ENCODE measurements at places on chromosomes 13 and 19.

GRCh38 chr19:6833166-6833790 lies 54.1 kb upstream of the ADGRE1 start:
- no peak for DNase-seq

- DNase-seq: no peak
These were observed 368 bp downstream of the KCNC3 start for GRCh38 chr19:50328873-50329145.

DNA sequence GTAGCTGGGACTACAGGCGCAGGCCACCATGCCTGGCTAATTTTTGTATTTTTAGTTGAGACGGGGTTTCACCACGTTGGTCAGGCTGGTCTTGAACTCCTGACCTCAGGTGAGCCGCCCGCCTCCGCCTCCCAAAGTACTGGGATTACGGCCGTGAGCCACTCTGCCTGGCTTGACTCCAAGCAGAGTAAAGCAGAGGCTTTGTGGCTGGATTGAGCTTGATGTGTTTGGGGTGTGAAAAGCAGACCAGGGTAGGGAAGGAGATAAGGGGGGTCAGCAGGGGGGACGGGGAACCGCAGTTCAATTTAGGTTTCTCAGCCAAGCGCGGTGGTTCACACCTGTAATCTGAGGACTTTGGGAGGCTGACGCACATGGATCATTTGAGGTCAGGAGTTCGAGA lies 4.2 kb upstream of the CLPP start:
- no peak for DNase-seq

DNA sequence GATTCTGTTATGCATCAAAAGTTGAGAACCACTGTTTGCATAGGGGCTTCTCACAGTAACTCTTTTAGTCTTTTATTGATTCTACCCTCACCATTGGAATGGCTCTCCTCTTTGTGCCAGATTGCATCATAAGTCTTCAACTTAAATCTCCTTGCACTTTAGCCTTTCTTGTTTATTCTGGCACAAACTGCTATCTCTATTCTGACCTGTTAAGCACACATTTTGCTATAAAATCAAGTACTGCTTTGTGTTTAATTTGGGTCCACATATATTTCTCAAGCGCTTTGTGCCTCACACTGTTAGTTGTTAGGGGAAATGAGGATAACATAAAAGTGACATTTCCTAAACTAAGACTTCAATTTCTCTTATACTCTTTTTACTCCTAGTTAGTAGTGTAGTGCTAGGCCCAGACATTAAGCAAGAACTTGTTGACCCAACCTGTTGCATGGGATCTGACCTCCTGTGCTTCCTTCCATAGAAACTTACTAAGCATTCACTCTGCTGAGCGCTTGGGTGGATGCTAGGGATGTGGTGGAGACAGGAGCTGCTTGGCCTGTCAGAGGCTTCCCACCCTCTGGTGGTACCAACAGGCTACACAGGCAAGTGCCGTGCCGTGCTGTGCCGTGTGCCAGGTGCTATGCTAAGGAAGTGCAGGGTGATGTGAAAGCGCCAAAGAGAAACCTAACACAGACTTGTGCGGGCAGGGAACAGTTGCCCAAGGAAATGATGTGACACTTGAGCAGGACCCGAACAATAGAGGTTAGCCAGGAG lies 1.2 kb downstream of the UTP14C start:
- DNase-seq: no peak

- no peak for DNase-seq
These were observed 780 bp upstream of the TSPAN16 start for GRCh38 chr19:11295180-11295579.

- peak; percentile 17 for DNase-seq
These were observed 117.9 kb downstream of the STOML3 start for GRCh38 chr13:38872693-38873092.

GRCh38 chr19:29745253-29745652 lies 30.2 kb upstream of the C19orf12 start:
- no peak for DNase-seq

- no peak for DNase-seq
These were observed 669.6 kb downstream of the DIAPH3 start for GRCh38 chr13:59494151-59494550.

DNA sequence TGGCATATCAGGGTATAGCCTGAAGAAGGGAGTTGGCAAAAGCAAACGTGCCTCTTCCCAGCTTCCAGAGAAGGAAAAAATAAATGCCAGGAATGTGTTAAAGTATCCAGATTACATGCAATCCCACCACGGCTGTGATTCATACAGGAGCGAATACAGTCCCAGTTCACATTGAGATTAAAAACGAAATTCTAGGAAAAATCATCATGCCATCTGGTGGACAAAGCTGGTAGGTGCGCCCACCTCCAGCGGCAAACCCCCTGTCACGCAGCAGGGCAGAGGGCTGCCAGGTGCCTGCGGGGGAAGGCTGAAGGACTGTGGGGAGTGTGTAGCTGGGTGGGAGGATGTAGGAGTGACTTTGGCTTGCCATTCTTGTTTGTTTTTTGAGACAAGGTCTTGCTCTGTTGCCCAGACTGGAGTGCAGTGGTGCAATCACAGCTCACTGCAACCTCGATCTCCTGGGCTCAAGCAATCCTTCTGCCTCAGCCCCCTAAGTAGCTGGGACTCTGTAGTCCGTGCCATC lies 6.4 kb upstream of the DMWD start:
- DNase-seq: peak; percentile 63

DNA sequence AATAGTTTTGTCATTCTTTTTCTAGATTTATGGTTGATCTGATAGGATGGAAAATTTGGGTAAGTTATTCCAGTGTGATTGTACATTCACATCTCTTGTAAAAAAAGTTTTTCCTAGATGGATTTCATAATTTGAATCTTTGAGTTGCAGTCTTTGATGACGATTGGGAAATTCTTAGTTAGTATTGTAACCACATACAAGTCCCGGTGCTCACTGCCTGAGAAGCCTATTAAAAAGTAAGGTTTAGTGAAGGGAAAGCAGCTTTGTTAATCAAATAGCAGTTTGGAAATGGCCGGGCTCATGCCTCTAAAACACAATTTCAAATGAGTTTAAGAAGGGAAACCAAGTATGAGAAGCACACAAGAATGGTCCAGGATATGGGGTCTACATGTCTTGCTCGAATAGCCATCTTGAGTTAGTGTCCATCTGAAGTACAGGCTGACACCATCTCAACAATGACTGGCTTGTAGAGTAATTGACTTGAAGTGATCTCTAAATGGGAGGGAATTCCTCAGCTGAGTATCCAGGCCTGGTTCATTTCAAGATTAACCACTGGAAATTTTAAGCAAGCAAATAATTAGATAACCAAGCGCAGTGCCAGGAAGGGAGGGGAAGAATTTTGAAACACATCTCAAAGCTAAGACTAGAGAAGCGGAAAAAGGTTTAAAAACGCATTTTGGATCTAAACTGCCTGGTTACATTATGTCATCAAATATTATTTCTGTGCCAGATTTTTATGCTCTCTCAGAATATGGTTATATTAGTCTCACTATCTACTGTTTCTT lies 1145.6 kb upstream of the MIR17HG start:
- no peak for DNase-seq

GRCh38 chr19:11560404-11561051 lies 1.5 kb upstream of the ELOF1 start:
- DNase-seq: peak; percentile 28

DNA sequence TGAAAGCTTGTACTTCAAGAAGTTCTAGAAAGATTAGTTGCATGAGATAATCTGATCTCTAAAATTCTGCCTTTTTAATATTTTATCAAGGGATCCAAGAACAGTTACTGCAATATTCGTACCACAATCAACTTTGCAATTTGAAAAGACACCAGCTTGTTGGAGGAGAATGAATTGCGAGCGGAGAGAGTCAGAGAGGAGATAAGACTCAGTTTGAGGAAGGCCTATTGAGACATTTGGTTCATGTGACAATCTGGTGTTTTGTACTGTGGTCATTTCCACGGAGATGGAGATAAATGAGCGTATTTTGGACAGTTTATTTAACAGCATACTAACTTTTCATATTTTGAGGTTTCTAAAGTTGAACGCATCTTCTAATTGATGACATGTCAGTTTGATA lies 1276.0 kb downstream of the EFNB2 start:
- DNase-seq: no peak

DNA sequence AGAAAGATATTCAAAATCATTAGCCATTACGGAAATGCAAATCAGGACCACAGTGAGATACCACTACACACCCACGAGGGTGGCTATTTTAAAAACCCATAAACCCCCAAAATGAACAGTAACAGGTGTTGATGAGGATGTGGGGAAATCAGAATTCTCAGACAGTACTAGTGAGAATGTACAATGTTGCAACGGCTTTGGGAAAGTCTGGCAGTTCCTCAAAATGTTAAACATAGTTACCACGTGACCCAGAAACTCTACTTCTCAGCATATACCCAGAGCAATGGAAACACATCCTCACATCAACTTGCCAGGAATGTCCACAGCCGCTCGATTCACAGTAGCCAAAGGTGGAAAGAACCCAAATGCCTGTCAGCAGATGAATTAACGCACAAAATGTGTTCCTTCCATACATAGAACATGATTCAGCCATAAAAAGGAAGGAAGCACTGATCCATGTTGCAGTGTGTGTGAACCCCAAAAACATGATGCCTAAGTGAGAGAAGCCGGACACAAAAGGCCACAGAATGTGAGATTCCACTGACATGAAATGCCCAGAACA lies 7.0 kb downstream of the PLVAP start:
- no peak for DNase-seq

GRCh38 chr19:55082020-55082851 lies 6.6 kb downstream of the EPS8L1 start:
- DNase-seq: peak; percentile 53

DNA sequence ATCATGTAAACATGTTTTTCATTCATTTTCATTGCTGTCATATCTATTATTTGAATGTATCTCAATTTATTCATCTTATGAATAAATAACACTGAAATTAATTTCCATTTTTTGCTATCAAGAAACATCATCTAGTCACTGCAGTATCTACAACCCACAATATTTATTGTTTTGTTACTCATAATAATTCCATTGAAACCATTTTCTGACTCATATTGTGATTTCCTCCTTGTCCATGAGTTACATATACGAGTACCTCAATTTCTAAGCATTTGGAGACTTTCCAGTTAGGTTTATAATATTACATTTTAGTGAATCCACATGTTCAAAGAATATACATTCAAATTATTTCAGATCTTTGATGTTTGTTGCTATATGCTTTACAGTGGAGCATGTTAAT lies 1524.0 kb downstream of the SLITRK1 start:
- no peak for DNase-seq

- DNase-seq: no peak
These were observed 1.8 kb downstream of the FXYD1 start for GRCh38 chr19:35140207-35140961.

GRCh38 chr13:20398459-20398858 lies 127.2 kb downstream of the CRYL1 start:
- no peak for DNase-seq

DNA sequence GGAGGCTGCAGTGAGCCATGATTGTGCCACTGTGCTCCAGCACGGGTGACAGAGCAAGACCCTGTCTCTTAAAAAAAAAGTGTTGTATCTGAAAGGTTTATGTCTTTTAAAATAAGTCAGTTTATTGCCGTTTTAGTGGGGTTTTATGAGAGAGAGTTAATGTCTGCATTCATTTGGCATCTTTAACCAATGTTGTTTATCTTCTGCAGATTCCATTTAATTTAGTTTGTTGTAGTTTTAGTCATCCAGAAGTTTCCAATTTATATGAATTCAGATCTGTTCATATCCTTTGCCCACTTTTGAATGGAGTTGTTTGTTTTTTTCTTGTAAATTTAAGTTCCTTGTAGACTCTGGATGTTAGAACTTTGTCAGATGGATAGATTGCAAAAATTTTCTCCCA lies 36.7 kb upstream of the LPAR6 start:
- DNase-seq: no peak

- no peak for DNase-seq
These were observed 44.0 kb downstream of the ATP11A start for GRCh38 chr13:112733661-112734379.

GRCh38 chr13:112998521-112999280 lies 29.7 kb downstream of the MCF2L start:
- no peak for DNase-seq

DNA sequence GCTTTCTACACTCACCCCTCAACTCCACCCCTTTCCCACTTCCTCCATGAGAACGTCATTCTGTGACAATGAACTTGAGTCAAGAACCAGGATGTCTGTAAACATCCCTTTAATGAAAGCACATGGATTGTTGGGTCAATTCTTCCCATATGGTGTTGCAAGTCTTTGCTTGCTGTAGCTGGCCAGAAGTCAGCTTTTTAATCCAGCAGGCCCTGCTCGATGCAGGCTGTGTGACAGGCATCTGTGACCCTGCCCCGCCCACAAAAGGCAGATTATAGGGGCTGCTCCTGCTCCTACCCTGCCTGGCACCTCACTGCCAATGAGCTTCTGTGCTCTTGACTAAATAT lies 78.0 kb downstream of the STARD13 start:
- no peak for DNase-seq

DNA sequence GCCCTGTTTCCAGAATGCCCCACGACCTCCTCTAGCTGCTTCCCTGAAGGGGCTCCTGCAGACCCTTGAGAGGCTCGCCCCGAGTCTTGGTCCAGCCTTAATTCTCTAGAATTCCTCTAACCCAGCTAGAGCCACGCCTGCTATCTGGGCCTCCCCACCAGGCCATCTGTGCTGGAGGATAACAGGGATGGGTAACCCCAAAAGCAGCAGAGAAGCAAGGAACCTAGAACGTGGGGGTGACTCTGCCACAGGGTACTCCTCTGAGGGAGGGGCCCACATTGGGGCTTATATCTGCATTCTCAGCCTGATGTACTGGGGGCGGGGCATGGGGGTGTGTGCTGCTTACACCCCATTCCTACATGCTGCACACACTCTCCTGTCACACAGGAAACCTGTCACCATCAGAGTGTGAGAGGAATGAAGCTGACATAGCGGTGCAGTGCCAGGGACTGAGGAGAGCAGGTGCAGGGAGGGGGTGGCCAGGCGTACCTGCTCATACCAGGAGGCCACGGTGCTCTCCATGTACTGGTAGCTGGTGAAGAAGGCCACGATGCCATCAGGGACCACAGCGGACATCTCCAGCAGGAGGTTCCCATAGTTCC lies 13.8 kb downstream of the KLC3 start:
- DNase-seq: no peak

GRCh38 chr13:109400624-109401257 lies 385.6 kb downstream of the IRS2 start:
- DNase-seq: no peak

GRCh38 chr19:34269968-34270621 lies 15.7 kb downstream of the GARRE1 start:
- DNase-seq: peak; percentile 45

- no peak for DNase-seq
These were observed 644 bp downstream of the MED26 start for GRCh38 chr19:16627193-16627927.

DNA sequence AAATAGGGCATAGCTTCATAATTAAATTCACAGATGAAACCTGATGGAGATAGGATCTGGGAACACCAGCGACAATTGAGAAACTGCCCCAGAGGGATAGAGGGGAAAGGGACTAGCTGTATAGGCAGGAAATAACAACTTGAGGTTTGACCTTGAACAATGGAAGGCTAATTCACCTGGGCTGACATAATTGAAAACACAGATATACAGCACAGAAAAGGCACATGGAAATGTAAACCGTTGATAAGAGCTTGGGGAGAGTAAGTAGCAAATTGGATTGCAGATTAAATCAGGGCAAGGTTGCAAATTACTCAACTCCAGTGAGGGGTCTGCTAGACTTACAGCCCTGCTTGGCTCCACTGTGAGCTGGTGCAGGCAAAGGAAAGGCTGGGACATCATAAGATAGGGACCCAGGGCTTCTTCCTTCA lies 246.7 kb downstream of the DLEU7 start:
- no peak for DNase-seq

- DNase-seq: no peak
These were observed 30.2 kb upstream of the TFDP1 start for GRCh38 chr13:113554333-113554700.

Measured in stimulated activated CD4-positive, alpha-beta T cell treated with anti-CD3 and anti-CD28 coated beads, Interleukin-4, amount 100 ng/mL, for 1 hour (primary cell).